ENCODE measurements at places on chromosomes 16 and 17.

- DNase-seq = no peak
These were observed 151.5 kb upstream of the TOM1L1 start for GRCh38 chr17:54749157-54749556.

- DNase-seq = no peak
These were observed 28.4 kb downstream of the PLXDC1 start for GRCh38 chr17:39122991-39123390.

DNA sequence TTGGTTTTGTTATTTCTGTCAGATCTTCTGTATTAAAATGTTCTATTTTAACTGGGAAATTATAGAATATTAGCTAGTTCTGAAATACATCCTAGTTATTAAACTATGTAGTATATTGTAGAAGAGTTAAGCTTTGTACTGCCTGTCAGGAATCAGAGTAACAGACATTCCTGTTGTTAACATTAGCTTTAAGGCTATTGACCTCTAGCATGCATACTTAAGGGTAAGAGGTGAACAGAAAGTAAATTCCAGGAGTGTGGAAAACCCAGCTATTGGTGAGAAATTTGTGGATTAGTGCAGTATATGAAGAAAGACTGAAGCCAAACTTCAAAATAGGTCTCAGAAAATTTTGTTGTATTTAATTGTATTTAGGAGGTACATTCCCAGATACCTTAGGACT, 111.3 kb downstream of the CHD9 start:
- DNase-seq = no peak

- DNase-seq = no peak
These were observed 4.7 kb upstream of the CHD3 start for GRCh38 chr17:7883781-7884386.

DNA sequence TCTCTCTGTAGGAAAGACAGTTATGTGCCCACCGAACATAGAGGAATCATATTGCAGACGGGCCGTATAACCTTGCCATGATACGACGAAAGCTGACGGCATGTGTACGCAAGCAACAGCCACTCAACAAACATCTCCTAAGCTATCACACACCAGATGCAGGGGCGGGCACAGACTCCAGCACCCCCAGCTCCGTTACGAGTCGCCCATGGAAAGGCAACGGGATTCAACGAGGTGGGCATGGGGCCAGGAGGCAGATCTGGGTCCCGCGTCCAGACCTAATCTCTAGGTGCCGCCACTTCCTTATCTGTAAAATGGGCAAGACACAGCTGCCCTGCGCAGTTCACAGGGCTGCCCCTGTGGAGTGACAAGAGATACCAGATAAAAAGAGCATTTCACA, 35.6 kb downstream of the ABR start:
- DNase-seq = no peak

GRCh38 chr17:51914577-51914976, 243.9 kb downstream of the CA10 start:
- no peak for DNase-seq

GRCh38 chr16:57069635-57070370, 22.6 kb upstream of the CPNE2 start:
- DNase-seq = no peak

- no peak for DNase-seq
These were observed 170.7 kb downstream of the SEC14L1 start for GRCh38 chr17:77311371-77311981.

DNA sequence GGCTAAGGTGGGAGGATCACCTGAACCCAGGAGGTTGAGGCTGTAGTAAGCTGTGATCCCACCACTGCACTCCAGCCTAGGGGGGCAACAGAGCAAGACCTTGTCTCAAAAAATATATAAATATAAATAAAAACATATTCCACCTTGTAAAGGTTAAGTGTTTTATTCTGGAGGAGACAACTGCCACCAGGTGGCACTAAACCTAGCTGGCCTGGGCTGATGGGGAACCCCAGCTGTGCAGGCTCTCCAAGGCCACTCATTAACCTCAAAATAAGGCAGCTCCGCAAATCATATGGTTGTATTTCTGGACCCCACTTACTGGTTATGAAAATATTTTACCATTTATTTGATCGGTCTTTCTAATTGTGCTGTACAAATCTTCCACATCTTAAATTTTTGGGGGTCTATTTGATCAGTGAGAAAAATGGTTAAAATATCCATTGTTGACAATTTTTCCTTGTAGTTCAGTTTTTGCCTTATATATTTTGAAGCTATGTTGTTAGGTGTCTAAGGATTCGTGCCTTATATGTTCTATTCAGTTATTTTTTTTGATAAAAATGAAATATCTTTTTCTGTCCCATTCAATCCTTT, 8.5 kb upstream of the ICAM2 start:
- peak; percentile 23 for DNase-seq

DNA sequence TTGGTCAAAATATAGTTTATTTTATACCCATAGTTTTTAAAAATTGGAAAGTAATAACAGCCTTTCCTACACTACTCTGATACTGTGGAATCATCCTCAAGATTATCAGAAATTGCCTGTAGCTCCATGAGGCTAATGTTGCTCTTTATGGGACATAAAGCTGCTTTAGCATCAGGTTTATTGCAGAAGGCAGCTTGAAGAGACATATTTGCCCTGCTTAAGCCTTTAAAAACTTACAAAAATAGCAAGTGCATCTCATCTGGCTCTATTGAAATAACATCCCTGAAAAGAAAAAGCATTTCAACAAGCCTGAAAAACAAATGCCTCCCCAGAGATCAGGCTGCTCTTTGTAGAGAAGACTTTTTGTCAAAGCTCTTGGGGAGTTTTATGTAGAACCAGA, 142.9 kb upstream of the MON1B start:
- DNase-seq = no peak

- DNase-seq = no peak
These were observed 10.6 kb downstream of the ENPP7 start for GRCh38 chr17:79741401-79741750.

DNA sequence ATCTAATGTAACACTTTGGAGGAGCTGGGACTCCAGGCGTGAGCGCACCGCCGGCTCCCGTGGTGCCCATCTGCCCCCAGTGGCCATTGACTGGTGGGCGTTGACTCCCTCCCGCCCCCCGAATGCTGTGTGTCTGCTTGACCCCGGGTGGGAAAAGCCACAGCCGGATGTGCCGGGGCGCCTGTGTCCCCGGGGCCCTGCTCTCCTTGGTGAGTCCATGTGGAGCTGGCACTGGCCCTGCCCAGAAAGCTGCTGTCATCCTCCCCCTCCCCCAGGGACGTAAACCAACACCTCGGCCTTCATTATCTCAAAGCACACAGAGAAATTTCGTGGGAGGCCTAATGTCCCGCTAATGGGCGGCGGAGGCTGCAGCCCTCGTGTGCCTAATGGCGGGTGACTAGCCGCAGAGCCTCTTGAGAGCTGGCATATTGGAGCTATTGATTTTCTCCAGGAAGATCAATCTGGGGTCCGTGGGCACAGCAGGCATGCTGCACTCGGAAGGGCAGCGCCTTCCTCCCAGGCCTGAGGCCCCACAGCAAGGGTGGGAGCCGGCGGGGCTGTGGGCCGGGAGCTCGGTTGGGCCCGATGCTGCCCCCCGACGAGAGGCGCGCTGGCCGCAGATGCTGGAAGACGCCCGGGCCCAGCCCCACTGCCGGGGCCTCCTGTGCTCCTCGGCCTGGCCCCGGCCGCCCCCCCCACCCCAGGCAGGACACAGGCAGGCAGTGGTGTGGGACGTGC, 4.0 kb upstream of the PERCC1 start:
- no peak for DNase-seq

GRCh38 chr16:23491490-23492391, 18.6 kb downstream of the GGA2 start:
- DNase-seq = no peak

DNA sequence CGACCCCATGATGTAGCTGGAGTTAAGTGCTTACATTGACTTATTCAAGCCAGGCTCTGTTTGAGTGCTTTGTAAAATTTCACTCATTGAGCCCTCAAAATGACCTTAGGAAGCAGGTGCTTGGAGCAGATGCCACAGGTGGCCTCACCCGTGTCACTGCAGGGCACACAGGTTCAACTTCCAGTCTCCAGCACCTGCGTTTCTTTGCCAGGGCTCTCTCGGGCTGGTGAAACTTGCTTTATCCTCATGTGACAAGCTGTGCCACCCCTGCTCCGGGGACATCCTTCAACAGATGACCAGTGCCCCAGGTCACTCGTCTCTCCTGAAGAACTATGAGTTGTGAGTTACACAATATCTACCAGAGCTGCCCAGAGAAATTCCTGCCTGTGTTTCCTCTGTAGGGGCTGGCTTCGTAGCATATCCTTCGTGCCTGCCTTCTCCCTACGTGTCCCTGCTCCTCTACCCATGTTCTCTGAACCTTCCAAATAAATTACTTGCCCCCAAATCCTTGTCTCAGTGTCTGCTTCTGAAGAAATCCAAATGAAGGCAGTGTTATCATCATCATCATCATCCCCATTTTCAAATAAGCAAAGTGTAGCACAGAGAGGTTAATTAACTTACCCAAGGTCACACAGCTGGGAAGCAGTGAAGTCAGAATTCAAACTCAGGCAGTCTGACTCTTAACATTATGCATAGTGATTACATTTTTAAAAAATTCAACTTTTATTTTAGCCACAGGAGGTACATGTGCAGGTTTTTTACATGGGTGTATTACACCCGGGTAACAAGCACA, 352.5 kb downstream of the NPIPA8 start:
- no peak for DNase-seq

GRCh38 chr17:47720754-47721533, 12.1 kb upstream of the TBX21 start:
- DNase-seq = no peak

GRCh38 chr17:50641357-50641756, 6.7 kb downstream of the ABCC3 start:
- no peak for DNase-seq

DNA sequence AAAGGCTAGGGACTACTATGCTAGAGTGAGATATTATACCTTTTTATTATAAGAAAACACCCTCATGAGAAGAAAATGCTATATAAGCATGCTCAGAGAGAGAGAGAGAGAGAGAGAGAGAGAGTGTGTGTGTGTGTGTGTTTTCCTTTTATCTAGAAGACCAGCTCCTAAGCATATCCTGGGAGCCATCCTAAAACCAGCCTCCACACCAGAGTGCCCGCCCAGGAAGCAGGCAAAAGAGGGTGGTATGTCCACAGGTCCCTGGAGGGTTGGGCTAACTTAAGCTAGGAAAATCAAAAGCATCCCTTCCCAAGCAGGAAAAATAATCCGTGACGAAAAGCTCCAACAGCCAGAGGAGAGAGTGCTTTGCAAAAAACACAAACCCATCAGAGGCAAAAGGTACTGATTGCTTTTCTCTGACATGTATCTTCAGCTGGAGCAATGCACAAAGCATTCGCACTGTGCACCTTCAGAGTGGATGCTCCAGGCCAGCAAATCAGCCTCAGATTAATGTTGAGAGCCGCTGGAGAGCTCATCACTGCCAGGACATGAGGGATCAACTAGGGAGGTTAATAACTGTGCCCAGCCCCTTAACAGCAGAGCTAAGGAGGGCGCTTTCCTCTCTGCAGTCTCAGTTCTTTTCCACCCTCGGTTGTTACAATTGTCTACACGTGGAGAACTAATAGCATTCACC, 125.1 kb downstream of the SLC39A11 start:
- DNase-seq = no peak

- DNase-seq = no peak
These were observed 250.1 kb upstream of the CDH5 start for GRCh38 chr16:66116163-66117002.

DNA sequence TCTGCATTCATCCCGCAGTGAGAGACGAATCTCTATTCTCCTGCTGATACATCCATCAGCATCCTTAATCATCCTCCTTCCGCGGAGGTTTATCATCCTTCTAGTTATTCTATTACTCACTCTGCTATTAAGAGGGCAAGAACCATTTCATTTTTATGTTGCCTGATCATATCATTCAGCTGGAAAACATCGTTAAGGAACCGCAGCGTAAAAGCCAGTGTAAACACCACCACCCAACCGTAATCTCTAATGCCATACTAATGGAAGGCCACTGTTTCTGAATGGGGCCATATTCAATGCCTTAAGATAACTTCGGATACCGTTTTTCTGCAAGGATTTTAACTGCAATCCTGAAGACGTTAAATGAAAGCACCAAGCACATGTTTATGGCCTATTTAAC, 36.7 kb upstream of the ERCC4 start:
- no peak for DNase-seq

DNA sequence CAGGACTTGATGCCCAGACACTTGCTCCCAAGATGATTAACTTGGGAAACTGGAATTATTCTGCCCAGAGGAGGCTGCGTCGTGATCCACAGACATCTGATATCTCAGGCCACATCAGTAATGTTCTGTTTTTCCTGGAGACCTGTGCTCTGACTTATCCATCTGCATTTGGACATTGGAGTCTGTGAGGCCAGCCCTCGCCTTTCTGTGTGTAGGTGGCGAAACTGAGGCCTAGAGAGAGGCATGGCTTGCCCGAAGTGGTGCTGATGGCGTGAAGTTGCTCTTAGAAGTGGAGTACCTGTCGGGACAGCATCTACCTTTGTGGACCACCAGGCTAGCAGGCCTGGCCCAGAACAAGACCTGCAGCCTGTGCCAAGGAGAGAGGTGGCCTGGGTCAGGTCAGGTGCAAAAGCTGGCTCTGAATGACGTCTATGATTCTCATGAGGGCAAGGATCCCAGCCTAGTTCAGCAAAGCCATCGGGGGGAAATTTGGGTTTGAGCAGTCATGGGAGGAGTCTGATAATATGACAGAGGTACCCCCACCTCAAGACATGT, 186.8 kb upstream of the ZNF469 start:
- DNase-seq = no peak

GRCh38 chr16:78494105-78494504, 394.7 kb downstream of the WWOX start:
- no peak for DNase-seq

GRCh38 chr17:74089869-74090464, 113.5 kb upstream of the RPL38 start:
- peak; percentile 1 for DNase-seq

DNA sequence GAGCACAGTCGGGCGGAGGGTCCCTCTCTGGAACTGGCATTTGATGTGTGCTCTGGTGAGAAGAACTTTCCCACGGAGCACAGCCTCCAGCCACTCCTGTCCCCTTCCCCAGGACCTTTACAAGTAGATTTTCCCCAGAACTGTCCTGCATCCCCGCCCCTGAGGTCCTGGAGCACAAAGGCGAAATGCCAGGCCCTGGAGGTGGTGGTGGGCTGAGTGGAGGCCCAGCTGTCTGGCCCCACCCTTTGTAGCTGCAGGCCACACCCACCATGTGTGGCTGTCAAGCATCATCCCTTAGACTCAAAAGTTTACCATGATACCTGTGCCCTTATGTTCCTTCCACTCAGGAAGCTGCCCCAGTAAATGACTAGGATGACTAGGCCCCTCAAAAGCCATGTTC, 37.7 kb downstream of the PLD6 start:
- DNase-seq = no peak
